ENCODE measurements at places on chromosomes 4 and X. TPM values are rescaled to one million over a fixed set of nuclear protein-coding genes. Genes with fewer than 3 reads are reported as not detected.

The ADRA2C gene
- 6.7 TPM for total RNA-seq

The CC2D2A gene
- 3.6 TPM for total RNA-seq

DNA sequence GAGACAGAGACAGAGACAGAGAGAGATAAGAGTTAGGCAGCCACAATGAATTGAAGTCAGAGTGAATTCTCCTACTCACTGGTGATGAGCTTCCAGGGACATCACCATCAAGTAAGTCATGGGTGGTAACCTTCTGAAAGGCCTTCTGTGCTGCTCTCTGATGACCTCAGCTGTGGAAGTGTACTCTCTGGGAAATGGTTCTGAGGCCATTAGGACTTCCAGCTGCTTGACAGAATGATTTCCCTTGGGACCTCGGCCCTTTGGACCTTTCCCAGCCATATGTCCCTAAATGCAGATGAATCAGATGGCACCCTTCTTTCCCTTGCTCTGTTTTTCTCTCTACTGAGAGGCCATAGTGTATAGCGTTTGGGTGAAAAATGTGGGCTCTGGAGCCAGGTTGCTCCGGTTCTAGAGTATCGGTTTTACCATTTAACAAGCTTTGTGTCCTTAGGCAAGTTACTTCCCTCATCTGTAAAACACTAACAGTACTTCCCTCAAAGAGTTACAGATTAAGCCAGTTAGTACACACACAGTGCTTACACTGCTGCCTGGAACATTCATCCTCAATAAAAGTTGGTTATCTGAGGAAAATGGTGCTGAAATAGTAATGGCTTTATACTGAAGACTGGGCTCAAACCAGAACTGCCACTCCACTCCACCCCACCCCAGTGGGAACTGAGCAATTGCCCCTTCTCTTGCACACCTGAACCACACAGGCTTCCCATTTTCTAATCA is 7.6 kb downstream of the SEPTIN11 start:
- H3K36me3 ChIP-seq, result no peaks in the 10 kb centered on the region
- peak; percentile 15 for DNase-seq
- H3K4me1 ChIP-seq, result peaks cover 34% of the 10 kb centered on the region
- H3K27ac ChIP-seq, result no peak overlapping the region
- no peak overlapping the region for H3K4me3 ChIP-seq

GRCh38 chrX:73581002-73581628 is 18.1 kb downstream of the CHIC1 start:
- no peaks in the 10 kb centered on the region for H3K4me1 ChIP-seq
- DNase-seq, result no peak
- H3K27me3 ChIP-seq, result no peaks in the 10 kb centered on the region
- H3K36me3 ChIP-seq, result no peaks in the 10 kb centered on the region
- no peak overlapping the region for H3K4me3 ChIP-seq

GRCh38 chr4:20544645-20545044 is 155.6 kb upstream of the PACRGL start:
- H3K4me3 ChIP-seq, result no peak overlapping the region
- H3K36me3 ChIP-seq, result no peaks in the 10 kb centered on the region
- no peaks in the 10 kb centered on the region for H3K27me3 ChIP-seq
- DNase-seq, result no peak

DNA sequence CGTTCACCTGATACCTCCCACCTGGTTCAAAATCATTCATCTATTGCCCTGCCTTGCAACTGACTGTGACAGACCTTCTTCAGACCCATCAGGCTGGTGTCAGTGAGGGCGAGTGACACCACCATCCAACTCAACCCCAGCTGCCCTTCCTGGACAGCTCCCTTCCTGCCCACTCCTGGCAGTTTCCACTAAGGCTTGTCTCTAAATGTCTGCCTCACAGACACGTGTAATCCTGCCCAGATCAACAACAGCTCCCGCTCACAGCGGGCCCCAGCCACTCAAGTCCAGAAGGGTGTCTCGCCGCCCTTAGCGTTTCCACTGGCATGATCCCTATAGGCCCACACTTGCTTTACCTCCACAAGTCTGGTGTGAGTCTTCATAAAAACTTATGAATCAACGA is 28.9 kb downstream of the ACSL1 start:
- no peak overlapping the region for H3K27ac ChIP-seq
- no peak for DNase-seq
- no peaks in the 10 kb centered on the region for H3K27me3 ChIP-seq
- H3K4me3 ChIP-seq, result no peak overlapping the region

DNA sequence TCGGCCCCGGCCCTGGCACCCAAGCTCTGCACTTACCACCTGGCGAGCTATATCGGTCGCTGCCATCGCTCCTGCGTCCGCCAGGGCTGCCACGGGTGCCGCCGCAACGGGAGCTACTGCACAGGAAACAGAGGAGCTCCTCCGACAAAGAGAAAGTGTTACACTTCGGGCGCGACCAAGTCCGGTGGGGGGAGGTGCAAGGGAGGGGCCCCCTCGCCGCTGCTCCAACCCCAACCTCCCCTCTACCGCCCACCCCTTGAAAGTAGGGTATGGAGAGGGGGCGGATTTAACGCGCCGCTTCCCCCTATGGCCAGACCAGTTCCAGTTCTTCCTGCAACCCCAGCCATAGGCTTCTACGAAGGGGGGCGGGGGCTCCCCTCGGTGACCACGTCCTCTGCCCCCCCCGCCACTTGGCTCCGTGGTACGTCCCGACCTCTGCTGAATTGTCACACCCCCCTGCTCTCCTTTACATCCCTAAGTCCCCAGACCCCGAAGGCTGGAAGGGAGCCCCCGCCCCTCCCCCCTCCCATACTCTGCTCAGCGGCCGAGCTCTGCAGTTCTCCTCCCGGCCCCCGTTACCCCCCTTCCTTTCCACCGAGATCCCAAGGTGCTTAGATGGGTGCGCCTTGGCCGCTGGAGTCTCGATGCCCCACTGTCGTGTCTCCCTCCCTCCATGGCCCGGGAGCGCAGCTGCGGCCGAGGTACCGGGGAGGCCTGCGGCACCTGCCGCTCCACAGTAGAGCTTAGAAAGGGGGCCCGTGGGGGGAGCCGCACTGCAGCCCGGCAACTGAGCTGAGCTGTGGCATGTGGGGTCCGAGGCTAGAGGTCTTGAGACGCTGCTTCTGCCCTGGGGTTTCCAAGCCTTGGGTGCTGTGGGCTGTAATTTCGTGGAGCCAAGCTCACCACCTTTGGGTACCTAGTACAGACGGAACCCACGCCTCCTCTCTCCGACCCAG is at the start of gene SEPTIN6:
SEPTIN6 (minus strand) TSS at position 129 of the 956 bp plus-strand sequence; CDS start at position 66, 63 bp downstream.
- H3K4me1 ChIP-seq, result peaks cover 6% of the 10 kb centered on the region
- peak; percentile 66 for DNase-seq
- no peaks in the 10 kb centered on the region for H3K36me3 ChIP-seq
- no peaks in the 10 kb centered on the region for H3K27me3 ChIP-seq
- H3K27ac ChIP-seq, result peak within 1 kb of the TSS; percentile 47

DNA sequence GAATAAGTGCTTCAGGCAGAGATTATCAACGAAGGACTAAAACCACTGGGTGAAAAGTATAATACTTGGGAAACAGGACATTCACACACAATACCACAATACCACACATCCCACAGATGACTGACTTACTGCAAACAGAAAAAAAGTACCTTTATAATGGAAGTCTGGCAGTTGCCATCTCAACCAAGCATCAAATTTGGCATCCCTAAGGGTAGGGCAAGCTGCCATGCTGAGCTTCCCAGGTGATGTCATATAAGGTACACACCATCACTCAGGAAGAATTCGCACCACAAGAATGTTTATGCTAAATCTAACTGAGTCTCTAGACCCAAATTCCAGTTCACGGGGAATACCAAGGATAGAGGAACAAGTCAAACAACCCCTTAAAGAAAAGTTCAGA is 9.1 kb downstream of the QDPR start:
- no peak overlapping the region for H3K4me3 ChIP-seq
- no peaks in the 10 kb centered on the region for H3K27me3 ChIP-seq
- no peak for DNase-seq
- H3K36me3 ChIP-seq, result no peaks in the 10 kb centered on the region

DNA sequence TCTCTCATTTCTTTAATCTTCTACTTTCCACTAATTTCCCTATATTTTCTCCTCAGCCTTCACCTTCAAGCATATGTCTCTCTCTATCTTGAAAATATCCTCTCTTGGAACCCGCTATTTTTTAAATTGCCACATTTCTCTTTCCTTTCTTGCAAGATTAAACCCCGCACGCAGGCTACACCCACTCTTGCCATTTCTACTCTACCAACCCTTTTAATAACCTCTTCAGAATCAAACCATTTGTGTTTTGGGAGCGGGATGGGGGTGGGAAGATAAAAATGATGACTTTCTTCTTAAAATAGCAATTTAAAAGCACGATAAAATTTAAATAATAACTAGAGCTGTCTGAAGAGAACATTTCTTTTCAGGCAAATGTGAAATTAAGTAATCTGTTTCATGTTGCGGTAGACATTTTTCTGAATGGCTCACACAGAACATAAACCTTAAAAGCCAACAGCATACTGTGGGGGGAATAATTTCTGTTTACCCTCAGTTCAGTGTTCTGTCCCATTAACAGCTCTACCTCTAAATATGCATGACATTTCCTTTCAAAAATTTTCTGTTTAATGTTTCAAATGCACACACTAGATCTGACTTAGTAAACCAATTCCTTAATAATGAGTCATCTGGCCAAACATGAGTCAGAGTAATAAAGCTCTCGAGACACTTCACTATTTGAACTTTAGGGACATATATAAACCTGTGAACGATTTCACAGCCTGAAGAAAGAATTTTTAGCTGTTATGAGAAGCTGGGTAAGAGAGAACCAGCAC is 20.5 kb downstream of the ARSJ start:
- H3K36me3 ChIP-seq, result no peaks in the 10 kb centered on the region
- no peak for DNase-seq
- peaks cover 11% of the 10 kb centered on the region for H3K4me1 ChIP-seq
- H3K4me3 ChIP-seq, result no peak overlapping the region
- H3K27ac ChIP-seq, result peak overlapping the region; percentile 18

DNA sequence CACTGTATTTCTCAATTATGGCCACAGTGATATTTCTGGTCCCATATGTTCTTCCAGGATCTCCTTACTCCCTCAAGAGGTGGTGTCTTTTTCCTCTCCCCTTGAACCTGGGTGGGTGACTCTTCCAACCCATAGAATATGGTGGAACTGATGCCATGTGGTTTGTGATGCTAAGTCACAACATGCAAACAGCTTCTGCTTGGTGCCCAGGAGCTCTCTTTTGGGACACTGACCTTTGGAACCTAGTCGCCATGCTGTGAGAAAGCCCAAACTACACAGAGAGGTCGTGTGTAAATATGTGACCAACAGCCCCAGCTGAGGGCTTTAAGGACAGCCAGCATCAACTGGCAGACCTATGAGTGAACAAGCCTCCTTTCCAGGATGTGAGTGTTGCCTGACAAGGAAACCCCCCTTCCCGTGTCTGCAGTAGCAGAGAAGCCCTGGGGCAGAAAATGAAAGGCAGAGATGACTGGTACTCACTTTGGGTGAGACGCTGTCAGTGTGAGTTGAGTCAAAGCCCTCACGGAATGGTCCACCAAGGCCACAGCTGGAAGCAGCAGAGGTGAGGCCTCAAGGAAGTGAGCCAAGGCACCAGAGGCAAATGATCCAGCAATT is 223.4 kb downstream of the BCOR start:
- no peak for DNase-seq
- H3K27ac ChIP-seq, result no peak overlapping the region
- H3K4me3 ChIP-seq, result no peak overlapping the region
- H3K27me3 ChIP-seq, result no peaks in the 10 kb centered on the region
- no peaks in the 10 kb centered on the region for H3K36me3 ChIP-seq
- H3K4me1 ChIP-seq, result no peaks in the 10 kb centered on the region

GRCh38 chrX:79572566-79572965 is 205.4 kb upstream of the ITM2A start:
- no peaks in the 10 kb centered on the region for H3K27me3 ChIP-seq
- no peaks in the 10 kb centered on the region for H3K36me3 ChIP-seq
- no peak overlapping the region for H3K4me3 ChIP-seq

- H3K36me3 ChIP-seq, result no peaks in the 10 kb centered on the region
- no peak for DNase-seq
- peak overlapping the region; percentile 45 for H3K27ac ChIP-seq
- H3K4me1 ChIP-seq, result peaks cover 21% of the 10 kb centered on the region
- H3K4me3 ChIP-seq, result no peak overlapping the region
Measured at GRCh38 chr4:142021761-142022160, 385.4 kb downstream of the IL15 start.

- no peak overlapping the region for H3K27ac ChIP-seq
- H3K4me3 ChIP-seq, result no peak overlapping the region
- no peaks in the 10 kb centered on the region for H3K36me3 ChIP-seq
Measured at GRCh38 chr4:146975527-146975926, 29.9 kb upstream of the TTC29 start.

DNA sequence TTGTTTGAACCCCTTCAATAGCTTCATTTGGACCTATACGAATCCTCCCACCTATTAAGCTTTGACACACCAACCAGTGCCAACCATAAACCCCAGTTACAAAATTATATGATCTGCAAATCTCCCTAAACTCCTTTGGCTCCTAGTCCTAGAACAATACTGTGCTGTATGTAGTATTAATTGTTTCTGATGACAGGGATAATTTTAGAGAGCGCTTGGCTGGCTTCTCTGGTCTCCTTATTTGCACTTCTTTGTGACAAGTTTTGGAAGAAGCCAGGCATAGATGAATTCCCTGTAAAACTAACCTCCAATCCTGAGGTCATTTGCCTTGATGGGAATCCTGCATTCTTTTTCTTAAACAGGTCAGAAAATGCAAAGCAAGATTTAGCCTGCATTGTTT is 433.0 kb downstream of the PPARGC1A start:
- no peak for DNase-seq
- H3K4me3 ChIP-seq, result no peak overlapping the region
- no peaks in the 10 kb centered on the region for H3K36me3 ChIP-seq
- H3K27ac ChIP-seq, result no peak overlapping the region

DNA sequence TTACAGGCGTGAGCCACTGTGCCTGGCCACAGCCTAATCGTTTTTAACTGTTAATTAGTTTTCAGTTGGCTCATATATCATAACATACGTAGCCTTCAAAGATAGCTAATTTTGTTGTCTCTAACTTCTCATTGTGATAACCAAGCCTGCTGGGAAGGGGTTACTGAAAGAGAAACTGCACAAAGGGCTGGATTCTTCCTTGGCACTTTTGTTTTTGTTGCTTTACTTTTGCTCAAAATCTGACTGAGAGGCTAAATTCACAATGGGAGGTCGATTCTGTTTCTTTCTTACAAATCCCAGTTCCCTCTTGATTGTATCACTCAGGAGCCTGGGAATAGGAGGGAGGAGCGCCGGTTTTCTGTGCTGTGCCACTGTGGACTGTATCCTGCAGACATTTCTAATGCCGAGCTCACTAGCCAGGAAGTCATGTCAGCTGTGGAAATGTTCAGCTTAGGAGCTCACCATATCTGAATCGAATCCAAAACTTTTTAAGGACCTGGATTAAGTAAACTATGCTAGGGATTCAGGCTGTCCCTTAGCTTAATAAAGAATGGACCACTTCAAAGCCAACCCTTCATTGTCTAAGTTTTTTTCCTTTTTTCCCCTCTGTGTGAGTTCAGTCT is 120.5 kb upstream of the FAT1 start:
- no peaks in the 10 kb centered on the region for H3K27me3 ChIP-seq
- H3K36me3 ChIP-seq, result no peaks in the 10 kb centered on the region
- H3K27ac ChIP-seq, result no peak overlapping the region
- peak; percentile 31 for DNase-seq
- no peak overlapping the region for H3K4me3 ChIP-seq

GRCh38 chr4:41287005-41287404 is 30.3 kb downstream of the UCHL1 start:
- no peak overlapping the region for H3K27ac ChIP-seq
- no peaks in the 10 kb centered on the region for H3K27me3 ChIP-seq
- DNase-seq, result no peak
- no peak overlapping the region for H3K4me3 ChIP-seq
- H3K36me3 ChIP-seq, result no peaks in the 10 kb centered on the region

All from body of pancreas (tissue), 4 donors.